Activated naive CD8-positive, alpha-beta T cell treated with anti-CD3 and anti-CD28 coated beads for 36 hours (primary cell): ENCODE measurements at places on chromosomes 5 and 9.

DNA sequence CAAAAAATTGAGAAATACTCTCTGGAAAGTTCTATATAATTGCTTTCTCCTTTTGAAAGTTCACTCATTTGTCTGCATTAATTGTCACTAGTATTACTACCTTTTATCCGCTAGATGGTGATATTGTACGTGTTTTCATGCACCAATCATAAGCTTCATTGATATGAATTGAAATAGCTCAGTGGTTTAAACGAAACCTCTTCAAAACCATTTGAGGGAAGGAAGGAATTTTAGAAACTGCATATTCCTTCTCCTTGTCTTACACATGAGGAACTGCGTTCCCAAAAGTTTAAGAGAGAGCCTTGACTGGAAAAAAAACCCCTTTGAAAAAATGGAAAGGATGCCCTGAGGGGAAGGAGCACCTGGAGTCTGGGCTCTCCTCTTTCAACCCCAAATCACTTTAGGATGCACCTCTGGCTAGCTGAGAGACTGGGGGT lies 98.6 kb downstream of the YTHDC2 start:
- H3K27me3 ChIP-seq = peaks cover 27% of the 10 kb centered on the region
- H3K4me3 ChIP-seq = no peak overlapping the region
- no peak overlapping the region for H3K27ac ChIP-seq
- no peak for DNase-seq
- no peaks in the 10 kb centered on the region for H3K36me3 ChIP-seq

- H3K27me3 ChIP-seq = no peaks in the 10 kb centered on the region
- no peaks in the 10 kb centered on the region for H3K36me3 ChIP-seq
- no peak overlapping the region for H3K27ac ChIP-seq
- no peak overlapping the region for H3K4me3 ChIP-seq
These were observed 388.2 kb upstream of the RPS23 start for GRCh38 chr5:82666312-82666711.

DNA sequence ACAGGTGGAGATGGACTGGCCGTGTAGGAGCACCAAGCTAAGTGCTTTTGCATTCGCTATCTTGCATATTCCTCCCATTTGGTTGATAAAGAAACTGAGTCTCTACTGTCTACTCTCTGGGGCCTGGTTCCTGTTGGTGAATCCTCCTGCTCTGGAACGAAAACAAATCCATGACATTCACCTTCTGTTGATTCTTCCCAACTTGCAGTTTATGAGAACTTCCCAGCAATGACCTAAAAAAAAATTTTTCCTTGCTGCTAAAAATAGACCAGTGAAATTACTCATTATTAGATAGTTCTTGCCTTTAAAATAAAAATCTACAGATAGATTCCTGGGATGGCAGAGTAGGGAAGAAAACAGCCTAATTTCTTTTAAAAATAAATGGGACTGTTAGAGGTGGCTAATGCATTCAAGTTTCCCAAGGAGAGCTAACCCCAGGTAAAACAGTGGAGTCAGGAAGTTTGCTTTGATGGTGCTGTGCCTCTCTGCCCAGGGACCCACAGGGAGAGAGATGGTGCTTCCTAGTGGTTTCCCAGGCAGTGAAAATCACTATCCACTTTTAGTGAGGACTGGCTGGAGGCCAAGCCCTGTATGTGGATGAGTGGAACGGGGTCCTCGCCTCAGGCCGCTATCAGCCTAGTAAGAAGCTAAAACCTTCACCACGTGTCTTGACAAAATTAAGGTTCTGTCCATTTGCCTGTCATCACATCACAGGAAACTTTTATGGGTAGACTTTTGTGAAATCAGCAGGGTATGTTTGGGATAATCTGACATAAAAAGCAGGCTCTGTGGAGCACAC lies 68.4 kb upstream of the NR3C1 start:
- no peaks in the 10 kb centered on the region for H3K36me3 ChIP-seq
- H3K4me3 ChIP-seq = no peak overlapping the region
- no peak overlapping the region for H3K27ac ChIP-seq
- no peaks in the 10 kb centered on the region for H3K4me1 ChIP-seq
- H3K27me3 ChIP-seq = no peaks in the 10 kb centered on the region

DNA sequence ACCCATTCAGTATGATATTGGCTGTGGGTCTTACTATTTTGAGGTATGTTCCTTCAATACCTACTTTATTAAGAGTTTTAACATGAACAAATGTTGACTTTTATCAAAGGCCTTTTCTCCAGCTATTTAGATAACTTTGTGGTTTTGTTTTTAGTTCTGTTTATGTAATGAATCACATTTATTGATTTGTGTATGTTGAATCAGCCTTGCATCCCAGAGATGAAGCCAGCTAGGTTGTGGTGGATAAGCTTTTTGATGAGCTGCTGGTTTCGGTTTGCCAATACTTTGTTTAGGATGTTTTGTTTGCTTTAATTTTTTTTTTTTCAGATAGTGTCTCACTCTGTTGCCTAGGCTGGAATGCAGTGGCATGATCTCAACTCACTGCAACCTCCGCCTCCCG lies 609.0 kb upstream of the COX7C start:
- no peaks in the 10 kb centered on the region for H3K27me3 ChIP-seq
- no peak overlapping the region for H3K27ac ChIP-seq
- no peaks in the 10 kb centered on the region for H3K36me3 ChIP-seq
- no peak overlapping the region for H3K4me3 ChIP-seq
- no peak for DNase-seq

DNA sequence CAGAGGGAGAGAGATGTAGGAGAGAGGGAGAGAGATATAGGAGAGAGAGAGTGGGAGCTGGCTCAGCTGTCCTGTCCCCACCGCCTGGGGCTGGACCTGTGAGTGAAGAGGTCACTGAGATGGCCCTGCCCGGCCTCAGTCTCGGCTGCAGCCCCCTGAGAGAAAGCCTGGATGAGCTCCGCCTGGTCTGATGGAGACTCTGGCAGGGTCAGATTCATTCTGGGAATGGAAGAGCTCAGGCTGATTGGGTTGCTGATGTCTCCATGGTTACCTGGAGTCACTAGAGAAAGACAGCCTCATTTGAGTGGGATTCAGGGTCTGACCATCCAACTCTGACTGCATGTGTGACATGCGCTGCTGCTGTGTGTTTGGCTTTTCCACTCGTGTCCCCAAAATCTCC lies 27.1 kb upstream of the SEMA4D start:
- H3K4me3 ChIP-seq = no peak overlapping the region
- no peaks in the 10 kb centered on the region for H3K27me3 ChIP-seq

DNA sequence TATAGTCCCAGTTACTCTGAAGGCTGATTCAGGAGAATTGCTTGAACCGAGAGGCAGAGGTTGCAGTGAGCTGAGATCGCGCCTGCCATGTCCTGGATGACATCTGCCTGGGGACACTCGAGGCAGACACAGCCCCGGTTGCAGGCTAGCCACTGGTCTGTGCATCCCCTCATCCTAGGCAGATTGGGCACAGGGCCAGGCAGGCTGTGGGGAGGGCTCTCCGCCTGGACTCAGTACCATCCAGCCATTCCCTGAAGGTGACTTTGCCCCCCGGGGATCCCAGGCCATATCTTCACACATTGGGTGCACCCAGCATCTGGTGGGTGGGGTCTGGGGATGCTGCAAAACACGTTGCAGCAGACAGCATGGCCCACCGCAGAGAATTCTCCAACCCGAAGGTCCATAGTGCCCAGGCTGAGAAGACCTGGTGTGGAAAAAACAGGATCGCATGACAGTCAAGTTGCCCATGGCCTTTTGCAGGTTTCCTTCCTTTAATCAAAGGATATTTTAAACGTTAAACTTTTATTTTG lies 50.9 kb upstream of the SUSD3 start:
- peaks cover 31% of the 10 kb centered on the region for H3K36me3 ChIP-seq
- H3K27ac ChIP-seq = no peak overlapping the region
- no peak for DNase-seq

DNA sequence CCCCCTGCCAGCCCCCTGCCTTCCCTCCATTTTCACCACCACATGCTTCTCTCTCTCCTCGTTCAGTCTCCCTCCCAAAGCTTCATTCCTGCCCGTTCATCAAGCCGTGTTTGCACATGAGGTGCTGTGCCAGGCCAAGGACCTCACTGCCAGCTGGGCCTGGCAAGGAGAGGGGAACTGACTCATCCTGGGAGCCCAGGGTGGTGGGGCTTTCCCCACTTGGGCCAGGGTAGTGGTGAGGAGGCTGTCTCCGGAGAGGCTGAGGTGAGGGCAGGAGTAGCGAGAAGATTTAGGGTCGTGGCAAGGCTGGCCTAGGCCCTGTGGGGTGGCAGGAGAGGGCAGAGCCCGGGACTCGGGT lies 30.4 kb upstream of the NOTCH1 start:
- no peaks in the 10 kb centered on the region for H3K4me1 ChIP-seq
- H3K4me3 ChIP-seq = no peak overlapping the region
- H3K27me3 ChIP-seq = no peaks in the 10 kb centered on the region

DNA sequence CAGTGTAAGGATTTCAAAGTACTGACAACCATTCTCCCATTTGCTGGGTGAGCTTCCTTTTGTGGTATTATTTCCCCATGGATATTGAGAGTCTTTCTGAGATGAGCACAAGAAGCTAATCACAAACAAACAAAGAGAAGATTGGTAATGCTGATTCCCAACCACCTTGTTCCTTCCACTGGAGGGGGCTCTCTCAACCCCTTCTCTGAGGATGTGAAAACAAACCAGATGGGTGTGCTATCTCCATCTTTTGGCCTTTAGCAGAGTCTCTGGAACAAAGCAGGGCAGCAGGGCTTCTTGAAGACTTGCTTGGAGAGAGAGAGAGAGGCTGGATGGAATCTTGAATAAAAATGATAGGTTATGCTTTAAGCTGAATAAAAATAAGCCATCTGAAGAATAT lies 576.7 kb upstream of the ZNF462 start:
- H3K27ac ChIP-seq = no peak overlapping the region
- H3K4me3 ChIP-seq = no peak overlapping the region
- H3K4me1 ChIP-seq = no peaks in the 10 kb centered on the region
- H3K27me3 ChIP-seq = no peaks in the 10 kb centered on the region
- no peaks in the 10 kb centered on the region for H3K36me3 ChIP-seq
